ENCODE measurements at places on chromosomes 13 and 19.

- no peak for DNase-seq
Observed at GRCh38 chr13:114053026-114053425, 79.2 kb upstream of the C13orf46 start.

DNA sequence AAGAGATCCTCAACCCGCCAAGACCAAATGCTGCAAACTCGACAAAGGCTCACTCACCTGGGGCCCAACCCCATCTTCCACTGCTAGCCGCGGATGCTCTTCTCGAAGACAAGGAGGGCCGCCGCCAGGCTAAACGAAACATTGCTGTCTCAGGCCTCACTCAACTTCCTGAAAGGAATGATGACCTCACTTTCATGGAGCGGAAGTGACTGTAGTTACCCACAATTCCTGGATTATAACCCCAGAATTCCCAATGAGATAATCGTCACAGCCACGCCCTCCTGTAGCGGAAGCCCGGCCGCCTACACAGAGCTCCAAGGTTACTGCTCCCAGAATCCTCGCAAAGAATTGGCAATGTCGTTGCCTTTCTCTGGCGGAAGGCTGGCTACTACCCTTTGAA lies 10.5 kb upstream of the ZNF112 start:
- DNase-seq = no peak

DNA sequence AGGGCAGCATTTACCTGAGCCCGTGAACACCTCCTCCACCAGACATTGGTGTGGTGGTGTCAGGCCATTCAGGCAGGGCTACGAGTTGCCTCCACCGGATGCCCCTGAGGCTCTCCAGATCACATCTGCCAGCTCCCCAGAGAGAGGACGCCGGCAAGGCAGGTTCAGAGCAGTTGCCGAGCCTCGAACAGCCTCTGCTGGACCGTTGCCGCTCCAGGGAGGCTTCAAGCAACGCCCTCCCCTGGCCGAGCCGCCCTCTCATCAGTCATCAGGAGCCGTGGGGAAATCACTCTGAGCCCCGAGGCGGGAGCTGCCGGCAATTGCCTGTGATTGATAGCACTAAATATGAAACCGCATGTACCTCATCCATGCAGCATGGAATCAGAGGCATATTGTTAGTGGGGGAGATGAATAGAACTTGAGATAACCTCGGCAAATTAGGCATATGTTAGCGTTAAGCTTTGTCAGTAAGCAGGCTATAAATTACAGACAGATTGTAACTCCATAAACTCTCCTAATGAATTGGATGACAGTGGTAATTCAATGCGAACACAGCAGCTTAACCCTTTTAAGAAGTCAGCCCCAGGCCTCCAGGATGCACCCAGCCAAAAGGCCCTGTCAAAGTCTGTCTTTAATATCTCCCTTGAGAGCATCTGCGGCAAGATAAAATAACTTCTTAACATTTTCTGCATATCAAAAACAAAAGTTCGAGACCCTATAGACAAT lies 29.8 kb upstream of the SPACA7 start:
- peak; percentile 70 for DNase-seq

DNA sequence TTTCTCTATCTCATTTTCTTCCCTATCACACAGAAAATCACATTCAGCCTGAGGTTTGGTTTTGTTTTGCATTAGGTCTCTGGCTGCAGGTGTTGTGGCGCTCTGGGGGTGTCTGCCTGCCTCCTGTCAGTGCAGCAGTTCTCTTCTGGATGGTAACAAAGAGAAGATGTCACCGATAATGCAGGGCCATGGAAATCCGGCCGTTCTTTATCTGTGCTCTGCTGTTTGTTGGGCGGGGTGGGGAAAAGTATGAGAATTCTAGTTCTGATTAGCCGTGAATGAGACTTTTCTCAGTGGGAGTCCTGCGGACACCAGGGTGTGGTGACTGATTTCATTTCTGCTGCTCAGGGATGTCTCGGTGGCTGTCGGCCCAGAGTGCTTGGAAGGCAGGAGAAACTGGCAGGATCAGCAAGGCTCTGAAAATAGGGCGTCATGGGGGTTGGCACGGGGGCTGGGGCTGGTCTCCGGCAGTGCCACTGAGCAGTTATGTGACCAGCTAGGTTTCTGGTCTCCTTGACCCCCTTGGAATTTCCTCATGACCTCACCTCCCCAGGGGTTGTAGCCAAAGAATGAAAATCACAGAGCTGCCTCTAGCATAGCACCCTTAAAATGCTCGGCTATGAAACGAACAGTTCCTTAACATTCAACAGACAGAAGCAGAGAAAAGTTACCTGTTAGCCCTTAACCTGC lies 5.0 kb downstream of the RNF113B start:
- DNase-seq = no peak

DNA sequence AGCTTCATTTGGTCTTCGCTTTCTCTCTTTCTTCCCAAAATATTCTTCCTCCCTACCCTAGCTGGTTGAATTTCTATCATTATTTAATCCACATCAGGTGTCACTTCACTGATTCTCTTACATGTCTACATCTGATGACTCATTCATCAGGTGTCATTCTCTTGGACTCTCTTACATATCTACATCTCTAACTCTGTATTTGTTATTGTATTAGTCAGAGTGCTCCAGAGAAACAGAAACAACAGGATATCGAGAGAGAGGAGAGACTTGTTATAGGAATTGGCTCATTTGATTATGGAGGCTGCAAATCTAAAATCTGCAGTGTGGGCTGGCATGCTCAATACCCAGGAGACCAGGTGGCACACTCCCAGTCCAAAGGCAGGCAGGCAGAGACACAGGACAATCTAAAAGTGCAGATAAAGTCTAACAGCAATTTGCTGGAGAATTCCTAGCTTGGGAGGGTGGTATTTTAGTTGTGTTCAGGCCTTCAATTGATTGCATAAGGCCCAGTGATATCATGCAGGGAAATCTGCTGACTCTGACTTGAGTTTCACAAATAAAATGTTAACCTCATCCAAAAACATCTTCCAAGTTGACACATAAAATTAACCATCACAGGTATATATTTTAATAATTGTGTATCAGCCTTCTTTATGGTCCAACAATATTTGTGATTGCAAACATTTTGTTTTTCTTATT lies 541.4 kb upstream of the SLITRK5 start:
- DNase-seq = no peak

GRCh38 chr19:35052599-35053190 lies 11.2 kb downstream of the HPN start:
- no peak for DNase-seq

DNA sequence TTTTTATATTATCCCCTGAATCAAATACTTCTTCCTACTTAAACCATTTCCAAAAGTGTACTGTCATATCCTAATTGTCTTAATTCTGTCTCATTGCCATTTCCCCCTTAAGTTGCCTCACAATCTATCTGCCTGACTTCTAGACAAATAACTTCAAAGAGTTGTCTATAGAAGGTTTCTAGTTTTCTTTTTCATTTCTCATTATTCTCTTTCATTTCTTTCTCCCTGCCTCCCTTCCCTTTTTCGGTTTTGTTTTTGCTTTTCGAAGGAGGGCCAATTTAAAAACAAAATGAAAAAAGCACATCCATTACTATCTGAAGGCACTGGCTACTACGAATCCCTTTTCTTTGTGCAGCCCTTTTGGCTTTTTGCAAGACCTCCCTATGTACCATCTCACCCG lies 367.2 kb downstream of the DNAJC15 start:
- no peak for DNase-seq

DNA sequence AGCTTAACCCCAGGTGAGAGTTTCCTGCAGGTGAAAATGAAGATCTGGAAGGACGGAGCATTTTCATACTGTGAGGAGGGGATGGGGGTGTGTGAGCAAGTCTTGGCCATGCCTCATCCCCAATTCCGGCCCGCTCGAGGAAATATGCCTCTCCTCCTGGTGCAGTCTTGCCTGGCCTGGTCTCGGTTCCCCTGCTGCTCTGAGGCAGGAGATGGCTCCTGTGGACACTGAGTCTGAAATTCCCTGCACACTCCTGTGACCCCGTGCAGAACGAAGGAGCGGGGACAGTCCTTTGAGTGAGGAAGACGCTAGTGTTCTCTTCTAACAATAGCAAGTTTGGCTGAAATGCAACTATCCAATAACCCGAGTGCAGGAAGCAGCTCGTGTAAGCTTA lies 329 bp upstream of the ZNF439 start:
- no peak for DNase-seq
